ENCODE measurements at places on chromosomes 5 and 9.

DNA sequence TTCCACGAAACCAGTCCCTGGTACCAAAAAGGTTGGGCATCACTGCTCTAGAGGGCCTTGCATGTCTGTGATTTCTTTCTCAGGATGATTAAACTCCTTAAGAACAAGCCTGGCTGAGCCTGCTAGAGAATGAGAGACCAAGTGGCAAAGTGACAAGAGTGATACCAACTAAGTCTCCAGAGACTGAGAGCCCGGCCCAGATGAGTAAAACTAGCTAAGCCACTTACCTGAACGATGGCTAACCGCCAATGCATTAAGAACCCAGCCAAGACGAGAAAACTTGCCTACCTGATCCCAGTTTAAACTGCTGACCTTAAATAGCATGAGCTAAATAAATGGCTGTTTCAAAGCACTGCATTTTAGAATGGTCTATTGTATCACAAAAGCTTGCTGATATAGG, 5.6 kb upstream of the CCDC152 start:
- no peak for DNase-seq

GRCh38 chr9:134287591-134288491, 38.4 kb upstream of the RXRA start:
- no peak for DNase-seq

- no peak for DNase-seq
Measured at GRCh38 chr9:31745468-31745867, 639.0 kb upstream of the ACO1 start.

DNA sequence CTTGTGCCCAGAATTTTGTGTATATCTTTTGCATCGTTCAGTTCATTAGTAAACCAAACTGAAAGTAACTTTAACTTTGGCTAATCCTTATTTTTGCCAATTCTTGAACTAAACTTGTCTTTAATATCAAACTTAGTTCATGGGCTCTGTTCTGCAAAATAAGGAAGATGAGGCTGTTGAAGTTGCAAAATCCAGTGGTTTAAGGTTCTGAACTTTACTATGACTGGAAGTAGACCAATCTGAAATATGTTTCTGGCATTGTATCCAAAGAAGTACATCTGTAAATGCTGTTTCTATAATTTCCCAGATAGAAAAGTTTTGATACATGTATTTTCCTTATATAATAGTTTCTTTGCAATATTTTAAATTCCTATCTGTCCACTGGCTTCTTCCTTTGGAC, 238.1 kb downstream of the CETN3 start:
- no peak for DNase-seq

- DNase-seq: no peak
Measured at GRCh38 chr5:35483780-35484179, 133.9 kb upstream of the SPEF2 start.

DNA sequence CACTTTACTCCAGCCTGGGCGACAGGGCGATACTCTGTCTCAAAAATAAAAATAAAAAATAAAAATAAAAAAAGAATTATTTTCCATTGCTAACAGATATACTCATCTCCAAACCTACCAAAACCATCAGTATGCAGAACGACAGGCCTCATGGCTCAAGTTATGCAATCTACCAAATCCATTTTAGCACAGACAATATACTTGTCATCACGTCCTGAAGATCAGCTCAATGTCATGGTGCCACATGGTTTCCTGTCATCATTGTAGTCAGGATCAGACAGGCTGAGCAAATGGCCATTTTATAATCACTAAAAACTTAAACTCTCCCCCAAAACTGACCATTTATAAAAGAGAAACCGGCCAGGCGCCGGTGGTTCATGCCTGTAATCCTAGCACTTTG, 69.1 kb downstream of the HABP4 start:
- DNase-seq: no peak

- DNase-seq: no peak
Measured at GRCh38 chr5:158770506-158770905, 329.2 kb downstream of the EBF1 start.

DNA sequence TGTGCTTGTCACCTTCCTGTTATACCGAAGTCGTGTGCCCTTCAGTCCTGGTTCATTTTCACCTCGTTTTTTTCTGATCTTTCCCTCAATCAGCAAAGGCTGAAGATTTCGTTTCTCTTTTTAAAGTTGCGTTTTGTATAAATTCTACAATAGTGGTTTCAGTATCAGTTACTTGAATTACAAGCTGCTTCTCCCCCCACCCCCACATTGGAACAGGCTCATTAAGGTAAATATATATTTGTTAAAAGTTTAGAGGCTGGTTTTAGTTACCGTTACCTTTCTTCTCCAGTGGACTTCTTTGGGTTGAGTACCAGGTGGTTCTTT, 881 bp downstream of the SUB1 start:
- DNase-seq: no peak

DNA sequence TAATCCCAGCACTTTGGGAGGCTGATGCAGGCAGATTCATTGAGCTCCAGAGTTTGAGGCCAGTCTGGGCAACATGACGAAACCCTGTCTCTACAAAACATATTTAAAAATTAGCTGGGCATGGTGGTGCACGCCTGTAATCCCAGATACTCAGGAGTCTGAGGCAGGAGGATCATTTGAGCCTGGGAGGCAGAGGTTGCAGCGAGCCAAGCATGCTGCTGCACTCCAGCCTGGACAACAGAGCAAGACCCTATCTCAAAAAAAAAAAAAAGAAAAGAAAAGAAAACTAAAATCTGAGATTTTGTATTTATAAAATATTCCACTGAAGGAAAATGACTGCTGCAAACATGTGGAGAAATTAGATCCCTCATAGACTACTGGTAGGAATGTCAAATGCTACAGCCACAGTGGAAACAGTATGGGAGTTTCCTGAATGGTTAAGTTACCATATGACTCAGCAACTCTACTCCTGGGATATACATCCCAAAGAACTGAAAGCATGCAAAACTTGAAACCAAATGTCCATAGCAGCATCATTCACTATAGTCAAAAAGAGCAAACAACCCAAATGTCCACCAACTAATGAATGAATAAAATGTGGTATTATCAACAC, 106.1 kb downstream of the UBAP2 start:
- no peak for DNase-seq

DNA sequence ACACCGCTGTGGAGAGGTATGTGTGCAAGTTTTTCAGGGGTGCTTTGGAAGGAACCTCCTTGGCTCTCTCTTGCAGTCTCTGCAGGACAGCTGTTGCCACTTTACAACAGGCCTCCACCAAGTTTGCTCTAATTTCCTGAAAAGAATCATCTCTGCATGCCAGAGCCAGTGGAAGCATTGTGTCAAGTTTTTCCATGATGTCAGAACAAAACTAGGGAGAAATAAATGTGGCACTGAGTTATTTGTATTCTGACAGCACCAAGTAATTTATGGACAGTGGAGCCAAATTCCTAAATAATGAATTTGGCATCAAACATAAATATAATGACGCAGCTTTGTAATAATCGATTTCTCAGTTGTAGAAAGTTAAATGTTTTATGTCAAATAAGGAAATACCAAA, 146.9 kb downstream of the KIAA0825 start:
- DNase-seq: no peak

DNA sequence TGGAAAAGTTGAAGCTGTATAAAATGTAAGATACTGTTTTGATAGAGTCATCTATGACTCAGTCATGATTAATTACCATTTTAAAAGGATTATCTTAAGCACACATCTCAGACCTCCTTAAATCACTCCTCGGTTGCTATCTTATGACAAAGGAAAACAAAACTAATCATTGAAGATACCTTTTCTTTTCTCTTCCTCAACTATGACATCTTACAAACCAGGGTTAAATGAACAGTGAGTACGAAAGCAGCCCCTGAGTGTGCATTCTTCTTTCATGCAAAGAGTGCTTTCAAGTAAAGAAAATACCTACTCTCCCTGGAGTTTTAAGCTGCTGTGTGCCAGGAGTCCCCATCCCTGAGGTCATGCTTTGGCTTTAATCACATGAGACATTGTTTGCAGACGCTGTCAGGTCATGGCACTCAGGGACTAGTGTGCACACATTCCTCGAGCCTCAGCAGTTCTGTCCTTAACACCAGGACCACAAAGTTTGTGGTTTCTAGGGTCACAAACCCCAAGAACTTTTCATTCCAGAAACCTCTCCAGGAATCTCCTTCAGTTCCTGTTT, 86.7 kb upstream of the ICE1 start:
- no peak for DNase-seq

- peak; percentile 59 for DNase-seq
Measured at GRCh38 chr9:105694848-105695581, 674 bp downstream of the TMEM38B start.

DNA sequence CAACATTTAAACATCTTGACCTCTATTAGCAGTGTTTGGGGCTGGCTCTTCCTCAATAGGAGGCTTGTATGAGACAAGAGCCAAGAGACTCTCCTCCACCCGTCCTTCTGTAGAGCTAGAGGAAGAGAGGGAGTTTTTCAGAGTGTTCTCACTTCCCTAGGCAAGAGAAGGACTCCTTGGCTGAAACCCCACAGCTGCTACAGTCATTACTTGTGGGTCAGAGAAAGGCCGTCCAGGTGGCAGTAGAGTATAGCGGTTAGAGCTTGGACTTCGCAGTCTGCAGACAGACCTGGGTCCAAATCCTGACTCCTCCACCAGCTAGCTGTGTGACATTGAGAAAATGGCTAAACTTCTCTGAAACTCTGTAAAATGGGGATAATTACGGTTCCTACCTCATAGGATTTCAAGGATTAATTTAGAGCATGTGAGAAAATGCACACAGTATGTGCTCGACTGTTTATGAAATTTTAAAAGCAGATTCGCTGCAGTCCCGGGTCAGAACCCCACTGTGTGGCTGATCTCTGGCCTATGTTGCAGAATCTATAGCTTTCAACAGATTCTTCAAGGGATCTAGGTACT, 80.8 kb upstream of the ARAP3 start:
- DNase-seq: no peak

DNA sequence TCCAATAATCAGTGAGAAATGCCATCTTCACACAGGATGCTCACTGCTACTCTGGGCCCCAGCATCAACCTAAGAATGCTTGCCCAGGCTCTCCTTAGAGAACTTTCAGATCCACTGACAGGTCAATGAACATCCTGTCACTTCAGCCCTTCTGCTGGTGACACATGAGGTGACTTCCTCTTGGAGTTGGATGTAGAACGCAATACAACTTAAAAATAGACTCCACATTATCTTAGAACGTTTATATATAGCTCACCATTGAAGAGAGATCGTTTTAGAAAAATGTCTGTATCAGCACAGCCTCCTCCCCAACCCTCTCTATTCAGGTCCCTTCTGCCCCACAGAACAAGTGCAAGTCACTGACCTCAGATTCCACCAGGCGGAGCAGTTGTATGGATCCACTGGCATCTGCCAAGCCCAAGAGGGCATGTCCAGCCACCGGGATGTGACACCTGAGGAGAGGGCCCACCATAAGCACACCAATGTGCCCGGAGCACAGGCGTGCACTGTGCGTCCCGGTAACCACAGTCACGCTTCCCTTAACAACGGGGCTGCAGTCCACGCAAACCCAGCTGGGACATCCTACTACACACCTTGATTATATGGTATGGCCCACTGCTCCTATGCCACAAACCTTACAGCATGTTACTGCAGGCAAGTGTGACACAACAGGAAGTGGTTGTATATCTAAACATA, 2.9 kb downstream of the DPH7 start:
- DNase-seq: no peak

DNA sequence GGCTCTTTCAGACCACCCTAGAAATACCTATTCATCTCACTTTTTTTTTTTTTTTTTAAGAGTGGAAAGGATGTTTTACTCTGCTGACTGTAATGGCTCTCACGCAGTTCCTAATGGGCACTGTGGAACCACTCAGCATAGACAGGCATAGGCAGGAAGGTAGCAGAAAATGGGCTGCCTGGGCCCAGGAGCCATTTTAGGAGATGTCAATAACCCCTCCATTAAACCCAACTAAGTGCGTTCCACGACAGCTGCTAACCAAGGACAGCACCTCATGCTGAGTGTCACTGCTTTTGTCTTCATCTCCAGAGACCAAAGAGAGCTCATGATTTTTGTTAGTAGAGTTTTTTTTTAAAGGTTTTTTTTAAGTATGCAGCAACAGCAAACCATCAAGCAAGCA, 15.3 kb downstream of the MAP1B start:
- DNase-seq: no peak

DNA sequence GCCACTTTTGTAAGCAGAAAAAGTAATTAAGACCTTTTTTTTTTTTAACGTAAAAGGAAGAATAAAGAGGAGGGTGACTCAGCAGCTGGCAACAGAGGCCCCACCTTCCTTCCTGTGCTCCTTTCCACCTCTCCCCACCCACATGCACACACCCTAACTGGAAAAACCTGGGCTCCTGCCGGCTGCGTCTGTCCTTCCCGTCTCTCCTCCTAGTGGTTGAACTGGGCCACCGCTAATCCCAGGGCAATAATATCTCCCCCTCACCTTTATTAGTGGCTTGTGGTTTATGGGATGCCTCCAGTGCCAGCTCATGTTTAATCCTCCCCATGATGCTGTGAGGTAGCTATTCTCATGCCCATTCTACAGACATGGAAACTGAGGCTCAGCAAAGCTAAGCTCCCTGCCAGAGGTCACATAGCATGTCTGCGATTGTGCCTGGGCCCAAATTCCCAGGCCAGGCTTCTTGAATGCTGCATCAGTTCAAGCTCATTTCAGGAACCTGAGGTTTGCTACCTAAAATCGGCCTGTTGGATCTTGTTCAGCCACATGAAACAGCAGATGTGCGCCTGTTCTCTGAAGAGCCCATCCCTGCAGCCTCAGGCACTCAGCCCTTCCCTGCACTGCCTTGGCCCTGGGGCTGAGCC, 60.9 kb upstream of the IL17B start:
- DNase-seq: no peak

- DNase-seq: no peak
Measured at GRCh38 chr5:118548761-118549720, 439.3 kb downstream of the DTWD2 start.

DNA sequence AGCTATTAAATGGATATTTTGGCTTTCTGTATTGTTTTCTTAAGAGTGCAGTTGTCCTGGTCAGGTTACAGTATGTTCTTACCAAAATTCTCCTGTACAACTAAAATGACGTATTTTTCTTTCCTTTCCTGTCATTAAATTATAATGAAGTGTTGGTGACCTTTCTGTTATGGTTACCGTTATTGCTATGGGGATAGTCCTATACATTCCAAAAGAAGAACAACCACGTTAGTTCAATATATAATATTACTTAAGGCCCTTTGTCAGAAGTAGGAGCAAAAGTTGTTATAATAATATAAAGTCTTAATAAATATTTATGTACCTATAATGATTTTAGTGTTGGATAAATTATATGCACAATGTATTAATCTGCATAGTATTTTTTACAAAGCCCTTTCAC, 82.4 kb upstream of the NREP start:
- DNase-seq: no peak

GRCh38 chr9:127020036-127020801, 102.2 kb downstream of the ANGPTL2 start:
- DNase-seq: no peak

DNA sequence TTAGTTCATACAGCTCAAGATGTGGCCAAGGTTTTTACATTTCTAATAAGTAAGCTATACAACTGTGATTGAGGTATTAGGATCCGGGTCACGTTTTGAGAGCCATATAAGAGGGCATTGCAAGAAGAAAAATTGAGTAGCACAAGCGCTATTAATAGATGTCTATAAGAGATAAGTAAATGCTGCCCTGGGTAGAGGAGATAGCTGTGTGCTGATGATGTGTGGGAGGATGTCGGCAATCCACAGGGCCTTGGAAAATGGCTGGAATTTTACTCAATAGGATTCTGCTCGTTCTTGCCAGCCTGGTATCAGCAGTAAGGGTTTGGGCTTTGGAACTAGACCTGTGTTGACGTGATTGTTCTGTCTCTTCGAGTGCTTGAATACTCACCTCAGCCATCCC, 41.6 kb downstream of the CSF1R start:
- no peak for DNase-seq

GRCh38 chr5:78540335-78541085, 108.1 kb downstream of the LHFPL2 start:
- DNase-seq: no peak

- DNase-seq: no peak
Measured at GRCh38 chr9:134626069-134626423, 15.6 kb upstream of the COL5A1 start.

Data from activated naive CD4-positive, alpha-beta T cell treated with anti-CD3 and anti-CD28 coated beads, Interleukin-2, amount 10 ng/mL, durations not matched to agents 7 days and 5 days (primary cell).